Hair follicle dermal papilla cell (primary cell): ENCODE measurements at places on chromosomes 6 and 20. TPM values are rescaled to one million over a fixed set of nuclear protein-coding genes. Genes with fewer than 3 reads are reported as not detected.

CUL9 gene
- 21.9 and 32.8 TPM in 2 replicates for total RNA-seq

HCRTR2 gene
- not detected in 2 replicates for total RNA-seq

CYP39A1 gene
- 4.4 and 4.5 TPM in 2 replicates for total RNA-seq

GINS1 gene
- 1.7 and 1.8 TPM in 2 replicates for total RNA-seq

TREM2 gene
- 0.16 TPM in 1 of 2 replicates, not detected in the other for total RNA-seq

EDEM2 gene
- 33.8 and 37.4 TPM in 2 replicates for total RNA-seq

PLAGL2 gene
- total RNA-seq: 4.4 and 4.9 TPM in 2 replicates

SAMD10 gene
- 0.49 TPM in 2 replicates for total RNA-seq

CENPW gene
- total RNA-seq: 1.1 and 1.6 TPM in 2 replicates

SLC16A10 gene
- 0.81 TPM in 1 of 2 replicates, not detected in the other for total RNA-seq

HSPA12B gene
- 0.65 and 0.73 TPM in 2 replicates for total RNA-seq

SIRPB1 gene
- 0.32 TPM in 1 of 2 replicates, not detected in the other for total RNA-seq

SSTR4 gene
- 0.16 TPM in 1 of 2 replicates, not detected in the other for total RNA-seq

ANGPT4 gene
- total RNA-seq: under 0.01 TPM in 2 replicates

CCN6 gene
- not detected in 2 replicates for total RNA-seq

IPCEF1 gene
- total RNA-seq: 0.24 and 0.65 TPM in 2 replicates

BACH2 gene
- total RNA-seq: 0.81 and 1.1 TPM in 2 replicates

ZMYND8 gene
- 19.3 and 19.8 TPM in 2 replicates for total RNA-seq

ASIP gene
- 0.32 TPM in 1 of 2 replicates, not detected in the other for total RNA-seq

RAD21L1 gene
- total RNA-seq: 0.32 TPM in 1 of 2 replicates, not detected in the other
